ENCODE measurements at places on chromosomes 4 and X.

DNA sequence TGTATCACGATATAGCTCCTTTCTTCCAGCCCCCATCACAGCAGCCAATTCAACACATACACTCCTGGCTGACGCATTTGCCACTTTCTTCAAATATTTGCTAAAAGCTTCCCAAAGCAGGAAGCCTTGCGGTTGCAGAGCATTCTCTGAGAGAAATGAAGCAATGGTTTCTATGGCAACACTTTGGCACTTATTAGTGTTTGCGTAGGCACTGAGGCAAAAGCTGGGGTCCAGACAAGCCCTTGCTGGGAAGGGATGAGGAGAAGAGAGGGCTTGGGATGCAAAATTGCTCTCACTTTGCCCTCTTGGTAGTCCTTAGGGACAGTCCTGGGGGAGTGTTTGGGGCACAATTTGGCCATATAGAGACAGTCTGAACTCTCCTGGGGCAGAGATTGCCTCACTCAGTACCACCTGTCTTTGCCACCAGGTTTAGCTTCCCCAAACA lies 55.0 kb upstream of the PAK3 start:
- no peak for DNase-seq

GRCh38 chr4:37450309-37450708 lies 205.8 kb downstream of the NWD2 start:
- no peak for DNase-seq

- no peak for DNase-seq
These were observed 726.0 kb downstream of the GRID2 start for GRCh38 chr4:93029769-93030168.

DNA sequence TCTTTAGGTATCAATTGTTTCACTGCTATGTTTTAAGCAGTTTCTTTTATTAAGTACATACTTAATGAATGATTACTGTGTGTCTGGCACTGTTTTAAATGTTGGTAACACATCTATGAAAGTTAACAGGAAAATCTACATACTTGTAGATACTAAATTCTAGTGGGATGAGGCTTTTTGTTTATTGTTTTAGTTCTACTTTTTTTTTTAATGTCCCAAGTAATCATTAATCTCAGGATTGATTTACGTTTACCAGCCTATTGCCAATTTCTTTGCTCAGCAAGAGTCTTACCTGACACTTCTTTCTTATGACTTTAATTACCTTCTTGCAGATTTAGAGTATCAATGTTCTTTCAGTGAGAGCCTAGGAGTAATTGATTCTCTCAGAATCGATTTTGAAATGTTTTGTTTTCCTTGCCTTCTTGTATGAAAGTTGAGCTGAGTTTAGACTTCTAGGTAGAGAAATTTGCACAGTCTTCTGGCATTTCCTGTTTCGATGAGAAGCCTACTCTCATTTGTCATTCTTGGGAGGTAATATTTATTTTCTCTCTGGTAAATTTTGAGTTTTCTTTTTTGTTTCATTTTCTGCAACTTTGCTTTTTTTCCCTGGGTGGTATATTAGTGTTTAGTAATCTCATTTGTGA lies 235.2 kb upstream of the ANKRD50 start:
- no peak for DNase-seq

- no peak for DNase-seq
These were observed 7.0 kb downstream of the LRCH2 start for GRCh38 chrX:115226929-115227328.

DNA sequence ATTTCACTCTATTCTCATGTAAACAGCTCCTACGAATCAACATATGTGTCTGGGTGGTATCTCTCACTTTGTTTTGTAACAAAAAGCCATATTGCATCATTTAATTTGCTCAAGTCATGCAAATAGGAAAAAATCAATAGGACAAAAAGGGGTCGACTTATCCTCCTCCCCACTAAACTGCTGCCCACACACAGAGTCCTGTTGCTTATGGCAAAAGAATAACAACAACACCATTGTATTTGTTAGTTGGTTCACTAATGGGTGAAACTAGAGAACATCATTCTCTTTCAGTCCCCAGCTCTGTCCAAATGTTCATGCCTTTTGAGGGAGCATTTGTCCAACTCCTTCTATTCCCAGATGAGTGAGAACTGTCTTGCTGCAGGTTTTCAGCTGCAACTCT lies 2.1 kb downstream of the HHIP start:
- DNase-seq = no peak

- no peak for DNase-seq
These were observed 383.8 kb downstream of the GRXCR1 start for GRCh38 chr4:43276321-43276720.

DNA sequence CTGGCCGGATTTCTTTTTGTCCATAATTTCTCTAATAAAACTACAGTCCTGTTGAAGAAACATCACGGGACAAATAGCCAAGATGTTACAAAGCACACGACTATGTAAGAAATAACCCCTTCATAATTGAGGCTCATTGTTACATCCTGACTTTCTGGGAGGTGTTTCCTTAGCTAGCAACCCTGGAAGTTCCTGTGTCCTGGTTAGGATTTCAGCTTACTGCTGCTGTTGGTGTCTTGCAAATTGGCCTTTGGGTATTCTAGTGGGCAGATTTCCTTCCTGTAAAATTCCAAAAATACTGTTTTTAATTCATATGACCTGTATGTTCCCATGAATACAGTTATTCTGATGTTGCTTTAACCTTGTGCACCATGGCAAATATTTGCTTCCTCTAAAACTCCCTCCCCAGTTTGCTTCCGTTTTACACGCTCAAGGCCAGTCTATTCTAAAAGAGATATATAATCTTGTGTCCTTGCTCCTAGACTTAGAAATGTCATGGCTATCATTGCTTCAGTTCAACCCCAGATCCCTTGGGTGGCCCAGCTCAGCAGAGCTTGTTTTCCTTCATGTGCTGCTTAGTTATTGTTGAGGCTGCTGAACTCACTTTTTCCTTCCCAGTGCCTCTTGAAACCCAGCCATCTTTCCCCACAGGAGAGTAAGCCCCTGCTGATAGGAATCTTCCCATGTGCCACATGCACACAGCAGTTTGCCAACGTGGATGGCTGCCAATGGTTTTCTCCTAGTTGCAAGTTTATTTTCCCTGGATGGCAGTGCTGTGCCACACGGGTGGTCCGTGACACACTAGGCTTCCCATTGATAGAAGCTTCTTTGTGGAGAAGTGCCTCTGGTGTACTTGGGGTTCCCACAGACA lies 75.8 kb downstream of the TSPAN7 start:
- no peak for DNase-seq

- no peak for DNase-seq
These were observed 76.8 kb upstream of the ACSL1 start for GRCh38 chr4:184902550-184902949.

GRCh38 chr4:84159762-84160161 lies 339.3 kb downstream of the NKX6-1 start:
- DNase-seq = no peak

DNA sequence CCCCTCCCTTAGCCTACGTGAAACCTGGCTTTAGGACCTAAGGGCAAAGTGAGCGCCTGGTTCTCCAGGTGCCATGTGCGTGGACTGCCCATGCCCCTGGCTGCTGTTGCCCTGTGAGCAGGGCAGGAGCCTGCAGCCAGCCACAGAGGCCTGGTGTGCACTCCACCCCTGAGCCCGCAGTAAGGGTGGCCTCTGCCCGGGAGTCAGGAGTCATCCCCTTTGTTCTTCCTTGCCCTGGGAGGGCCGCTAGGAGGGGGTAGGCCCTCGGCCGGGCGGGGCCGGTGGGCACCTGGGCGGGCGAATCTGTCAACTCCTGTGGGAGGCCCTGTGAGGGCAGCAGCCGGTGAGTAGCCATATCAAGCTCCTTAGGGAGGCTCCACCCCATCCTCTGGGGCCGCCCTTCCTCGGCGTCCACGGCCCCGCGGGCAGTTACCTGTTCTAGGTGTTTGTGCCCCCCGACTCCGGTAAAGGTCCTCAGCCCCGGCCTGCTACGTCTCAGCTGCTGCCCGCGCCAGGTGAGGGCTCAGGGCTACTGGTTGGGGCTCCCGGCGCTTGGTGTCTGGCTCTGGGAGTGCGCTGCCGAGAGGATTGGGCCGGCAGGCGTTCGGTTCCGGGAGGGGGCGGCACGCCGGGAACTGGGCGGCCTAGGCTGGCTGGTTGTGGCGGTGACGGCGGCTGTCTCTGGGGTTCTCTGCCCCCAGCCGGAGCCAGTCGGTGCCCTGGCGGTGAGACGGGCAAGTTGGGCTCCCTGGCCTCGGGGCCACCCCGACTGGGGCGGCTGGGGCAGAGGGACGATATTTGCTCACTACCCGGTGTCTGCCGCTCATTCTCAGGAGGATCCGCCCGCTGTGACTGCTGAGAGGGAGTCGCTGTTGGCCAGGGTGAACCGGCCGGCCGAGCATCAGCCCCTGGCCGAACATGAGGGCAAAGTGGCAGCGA lies 1060.2 kb downstream of the TECRL start:
- no peak for DNase-seq

- DNase-seq = no peak
These were observed 855 bp downstream of the GPRASP2 start for GRCh38 chrX:102712981-102713625.

DNA sequence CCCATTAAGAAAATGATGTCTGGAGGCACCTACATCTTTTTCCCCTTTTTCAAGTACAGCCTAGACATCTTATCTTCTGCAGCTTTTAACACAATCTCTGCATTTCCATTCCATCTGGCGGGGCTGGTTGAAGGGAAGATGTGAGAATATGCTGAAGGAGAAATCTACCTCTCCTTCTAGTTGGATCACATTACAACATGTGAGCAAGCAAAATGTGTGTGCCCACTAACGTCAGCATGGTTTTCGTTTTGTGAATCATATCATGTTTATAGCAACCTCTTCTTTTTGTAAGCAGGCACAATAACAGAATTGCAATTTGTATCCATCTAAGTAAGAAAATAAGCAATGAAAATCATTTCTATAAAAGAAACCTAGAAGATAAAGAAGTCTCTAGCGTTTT lies 28.9 kb upstream of the MID1 start:
- no peak for DNase-seq

GRCh38 chr4:1049591-1049905 lies 38.1 kb downstream of the FGFRL1 start:
- DNase-seq = no peak

DNA sequence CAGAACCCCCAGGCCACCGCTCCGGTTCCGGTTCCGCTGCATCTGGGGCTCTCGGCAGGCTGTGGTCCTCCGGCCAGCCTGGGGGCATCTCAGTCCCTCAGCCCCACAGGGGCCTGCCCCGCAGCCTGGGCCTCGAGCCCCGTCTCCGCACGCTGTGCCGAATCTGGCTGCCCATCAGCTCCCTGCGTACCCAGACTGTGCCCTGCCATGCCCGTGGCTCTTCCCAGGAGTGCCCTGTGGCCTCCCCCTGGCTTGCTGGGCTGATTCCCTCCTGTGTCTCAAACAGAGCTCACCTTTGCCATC lies 830 bp upstream of the MSANTD1 start:
- DNase-seq = no peak

DNA sequence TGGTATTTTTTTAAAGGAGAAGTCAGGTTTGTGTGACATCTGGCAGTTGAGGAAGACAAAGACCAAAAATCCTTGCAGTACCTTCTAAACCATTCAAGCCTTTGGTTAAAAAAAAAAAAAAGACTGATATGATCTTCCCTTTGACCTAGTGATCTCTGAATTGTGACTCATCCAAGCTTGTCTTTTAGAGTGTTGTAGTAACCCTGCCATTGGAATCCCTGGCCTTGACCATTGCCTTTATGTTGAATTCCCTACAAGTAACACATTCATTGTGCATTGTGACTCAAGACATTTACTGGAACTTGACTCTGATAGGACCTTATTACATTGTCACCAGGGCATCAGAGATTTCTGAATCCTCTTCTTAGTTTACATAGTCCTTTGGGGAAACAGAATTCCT lies 1469.0 kb downstream of the TECRL start:
- DNase-seq = no peak

DNA sequence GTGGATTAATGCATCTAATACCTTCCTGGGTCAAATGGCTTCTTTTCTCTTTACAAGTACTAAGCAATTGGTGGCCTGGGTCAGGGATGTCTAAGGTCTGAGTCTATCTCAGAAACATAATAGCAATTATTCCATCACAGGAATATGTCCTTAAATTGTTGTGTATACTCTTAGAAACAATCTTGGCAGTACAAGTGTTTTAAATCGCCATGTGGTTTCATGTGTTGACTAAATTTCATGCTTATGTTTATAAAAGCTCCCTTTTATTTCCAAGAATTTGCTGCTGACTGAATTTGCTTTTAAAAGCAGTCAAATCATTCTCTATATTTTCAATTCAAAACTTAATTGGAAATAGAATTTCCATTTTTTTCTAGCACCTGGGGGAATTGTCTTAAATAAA lies 125.3 kb upstream of the PACRGL start:
- DNase-seq = no peak

GRCh38 chr4:56768316-56768715 lies 53.2 kb downstream of the SPINK2 start:
- DNase-seq = no peak

DNA sequence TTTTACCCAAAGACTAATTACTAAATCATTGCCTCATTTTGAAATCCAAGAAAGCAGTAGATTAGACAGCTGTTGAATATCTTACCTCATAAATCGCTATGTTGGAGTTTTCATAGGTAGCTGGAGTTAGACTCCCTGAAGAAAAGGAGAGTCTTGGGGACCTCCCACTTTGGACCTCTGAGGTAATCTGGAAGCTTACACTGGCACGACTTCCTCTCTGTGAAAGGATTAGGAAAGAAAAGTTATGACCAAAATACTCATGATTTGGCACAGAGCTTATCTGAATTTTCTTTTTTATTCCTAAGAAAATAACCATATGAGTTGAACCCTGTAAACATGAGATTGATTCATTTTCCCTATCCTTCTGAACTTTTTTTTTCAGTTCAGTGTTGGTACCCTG lies 40.6 kb downstream of the GUCY2F start:
- DNase-seq = no peak

Data from esophagus squamous epithelium (tissue), 5 donors.